ENCODE measurements at places on chromosomes 6 and 20.
A peak's percentile ranks its signal among the peaks of the same experiment; 100 is the strongest.

DNA sequence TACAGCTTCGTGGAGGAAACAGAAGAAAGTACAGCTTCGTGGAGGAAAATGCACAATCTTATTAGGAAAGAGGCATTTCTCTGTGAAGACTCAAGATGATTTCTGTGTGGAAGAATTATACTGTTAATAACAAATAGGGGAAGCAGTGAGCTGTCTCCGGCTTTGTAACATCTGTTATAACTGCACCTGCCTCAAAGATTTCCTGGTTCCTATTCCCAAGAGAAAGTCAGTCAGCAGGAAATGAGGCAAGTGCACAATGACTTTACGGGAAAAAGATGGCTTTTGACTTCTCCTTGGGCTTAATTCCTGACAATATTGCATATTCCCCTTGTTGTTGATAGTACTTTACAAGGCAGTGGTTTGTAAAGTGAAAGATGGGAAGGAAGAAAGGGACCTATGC lies 538.5 kb downstream of the BMP2 start:
- no peak for DNase-seq

- no peak for DNase-seq
Measured at GRCh38 chr6:18031189-18031588, 43.8 kb upstream of the KIF13A start.

DNA sequence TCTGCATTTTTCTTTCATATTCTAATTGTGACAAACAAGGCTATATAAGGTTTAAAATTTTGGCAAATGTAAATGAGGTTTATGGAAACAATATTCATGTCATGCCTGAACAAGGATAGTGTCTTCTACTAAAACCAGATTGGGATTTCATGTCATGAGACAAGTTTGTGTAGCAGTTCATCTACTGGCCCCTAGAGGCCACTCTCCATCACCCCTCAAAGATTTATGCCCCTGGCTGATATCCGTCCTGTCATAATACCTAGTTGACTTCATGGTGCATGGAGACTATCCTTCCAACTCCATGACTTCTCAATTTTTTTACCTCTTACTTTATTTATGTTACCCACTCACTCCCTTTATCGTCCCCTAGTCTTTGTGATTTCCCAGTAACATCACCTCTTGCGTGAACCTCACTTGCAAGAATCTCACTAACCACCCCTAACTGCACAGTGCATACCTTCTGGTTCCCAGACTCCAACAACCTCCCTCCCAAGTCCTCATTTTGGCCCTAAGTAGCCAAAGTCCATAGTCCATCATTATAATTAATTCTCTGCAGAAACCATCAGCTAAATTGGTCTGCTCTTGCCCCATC lies 179.8 kb downstream of the TASP1 start:
- peak; percentile 48 for DNase-seq

DNA sequence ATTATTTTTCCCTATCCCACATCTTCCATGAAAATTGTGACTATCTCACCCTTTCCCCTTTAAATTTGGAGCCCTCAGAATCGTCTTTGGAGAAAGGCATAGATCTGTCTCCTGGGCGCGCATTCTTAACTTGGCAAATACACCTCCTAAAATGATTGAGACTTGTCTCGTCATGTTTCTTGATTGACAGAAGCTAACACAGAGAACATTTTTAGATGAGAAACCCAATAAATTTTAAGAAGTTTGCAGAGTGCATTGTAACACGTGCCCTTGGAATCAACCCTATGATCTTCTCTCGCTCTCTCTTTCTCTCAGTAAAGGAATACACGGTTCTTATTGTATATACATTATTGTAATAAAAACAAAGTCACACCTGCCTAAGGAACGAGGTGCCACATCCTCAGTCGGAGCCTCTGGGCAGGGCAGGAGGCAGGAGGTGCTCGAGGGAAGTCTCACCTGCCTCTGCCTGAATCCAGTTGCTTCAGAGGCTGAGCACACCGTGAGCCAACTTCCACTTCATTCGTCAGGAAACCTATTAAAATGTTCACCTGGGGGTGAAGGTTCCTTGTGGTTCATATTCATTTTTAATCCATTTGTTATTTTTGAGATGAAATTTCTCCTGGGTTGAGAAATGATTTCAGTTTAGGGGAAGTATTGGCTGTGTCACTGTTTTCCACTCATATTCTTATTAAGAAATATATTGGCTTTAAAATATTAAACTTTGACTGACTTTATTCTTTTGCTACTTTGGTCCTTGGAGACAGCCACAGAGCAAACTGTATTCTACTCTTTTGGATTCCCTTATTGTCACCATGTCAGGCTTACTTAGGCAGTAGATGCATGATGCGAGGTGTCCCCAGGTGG lies 90.5 kb upstream of the THBS2 start:
- no peak for DNase-seq

DNA sequence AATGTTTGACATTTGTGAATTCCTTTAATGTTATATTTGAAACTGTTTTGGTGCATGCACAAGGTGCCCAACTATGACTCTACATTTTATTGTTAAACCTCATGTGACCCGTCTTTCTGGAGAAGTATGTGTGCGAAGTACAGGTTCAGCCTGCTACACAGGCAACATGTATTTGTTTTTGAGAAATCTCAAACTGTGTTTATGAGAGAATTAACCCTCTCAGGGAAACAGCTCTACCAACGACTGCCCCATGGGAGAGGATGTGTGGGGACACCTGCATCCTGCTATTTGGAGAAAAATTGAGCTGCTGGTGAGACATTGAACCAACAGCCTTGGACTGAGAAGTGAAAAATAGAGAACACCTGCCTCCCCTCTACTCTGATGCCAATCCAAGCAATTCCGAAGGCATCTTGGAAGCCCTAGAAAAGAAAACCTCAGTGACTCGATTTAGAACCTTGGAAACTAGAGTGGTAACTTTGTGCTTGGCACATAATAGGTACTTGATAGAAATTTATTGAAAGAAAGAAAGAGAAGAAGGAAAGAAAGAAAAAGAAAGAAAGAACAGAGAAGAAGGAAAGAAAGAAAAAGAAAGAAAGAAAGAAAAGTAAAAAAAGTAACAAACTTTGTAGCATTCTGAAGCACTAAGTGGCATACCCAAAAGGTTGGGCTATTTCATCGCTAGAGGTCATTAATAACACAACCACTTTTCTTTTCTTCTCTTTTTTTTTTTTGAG lies 2.9 kb upstream of the AKAP12 start:
- DNase-seq = no peak

DNA sequence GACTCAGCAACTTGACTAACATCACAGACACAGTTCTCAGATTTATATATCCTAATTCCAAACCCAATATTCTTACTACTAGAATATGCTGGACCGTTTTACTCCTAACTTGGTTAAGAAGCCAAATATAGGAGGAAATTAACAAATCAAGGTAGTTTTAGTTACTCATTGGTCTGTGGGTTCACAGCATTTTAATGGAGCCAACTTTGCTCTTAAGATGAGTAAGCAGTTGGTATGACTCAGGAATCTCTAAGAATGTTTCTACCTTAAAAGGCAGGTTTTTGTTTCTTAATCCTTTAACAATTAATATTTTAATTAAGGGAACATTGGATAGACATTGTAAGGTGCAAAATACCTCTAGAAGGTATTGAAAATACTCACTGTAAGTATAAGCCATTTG lies 31.6 kb downstream of the OPRM1 start:
- DNase-seq = no peak

GRCh38 chr6:99501762-99502161 lies 13.5 kb downstream of the USP45 start:
- no peak for DNase-seq

- DNase-seq = no peak
Measured at GRCh38 chr6:39090036-39090435, 24.9 kb downstream of the SAYSD1 start.

GRCh38 chr6:144075875-144076274 lies 19.5 kb downstream of the SF3B5 start:
- no peak for DNase-seq

DNA sequence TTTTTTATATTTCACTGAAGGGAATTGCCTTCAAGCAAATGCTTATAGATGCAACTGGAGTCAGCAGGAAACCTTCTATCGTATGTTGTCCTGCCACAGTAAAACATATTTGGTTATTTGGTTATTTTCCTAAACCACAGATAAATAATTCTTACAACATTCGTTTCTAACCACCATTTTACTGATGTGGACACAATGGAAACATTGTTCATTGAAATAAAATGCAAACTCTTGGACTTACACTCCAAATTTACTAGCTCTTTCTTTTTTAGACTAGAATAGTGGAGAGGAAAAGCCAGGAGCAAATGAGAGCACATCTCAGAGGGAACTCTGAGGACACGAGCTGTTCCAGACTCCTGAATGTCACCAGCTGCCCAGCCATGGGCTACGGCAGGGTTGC lies 114.8 kb downstream of the RPS12 start:
- DNase-seq = no peak

DNA sequence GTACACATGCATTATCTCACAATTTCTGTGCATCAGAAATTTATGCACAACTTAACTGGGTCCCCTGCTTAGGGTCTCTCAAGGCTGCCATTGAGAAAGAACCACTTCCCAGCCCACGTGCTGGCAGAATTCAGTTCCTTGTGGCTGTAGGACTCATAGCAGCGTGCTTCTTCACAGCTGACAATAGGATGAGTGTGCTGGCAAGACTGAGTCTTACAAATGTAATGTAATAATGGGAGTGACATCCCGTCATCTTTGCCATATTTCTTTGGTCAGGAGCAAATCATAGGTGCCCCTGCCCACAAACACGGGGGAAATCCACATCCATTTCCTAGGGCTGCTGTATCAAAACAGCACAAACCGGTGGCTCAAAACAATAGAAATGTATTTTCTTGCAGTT lies 77.4 kb downstream of the FIG4 start:
- no peak for DNase-seq

- no peak for DNase-seq
Measured at GRCh38 chr20:43899274-43900120, 15.2 kb upstream of the TOX2 start.

GRCh38 chr6:32589596-32590449 lies at the start of gene HLA-DRB1:
TSS of gene HLA-DRB1 (minus strand) at chr6:32589848. CDS start at chr6:32589742, 106 bp downstream.
- DNase-seq = peak; percentile 14

DNA sequence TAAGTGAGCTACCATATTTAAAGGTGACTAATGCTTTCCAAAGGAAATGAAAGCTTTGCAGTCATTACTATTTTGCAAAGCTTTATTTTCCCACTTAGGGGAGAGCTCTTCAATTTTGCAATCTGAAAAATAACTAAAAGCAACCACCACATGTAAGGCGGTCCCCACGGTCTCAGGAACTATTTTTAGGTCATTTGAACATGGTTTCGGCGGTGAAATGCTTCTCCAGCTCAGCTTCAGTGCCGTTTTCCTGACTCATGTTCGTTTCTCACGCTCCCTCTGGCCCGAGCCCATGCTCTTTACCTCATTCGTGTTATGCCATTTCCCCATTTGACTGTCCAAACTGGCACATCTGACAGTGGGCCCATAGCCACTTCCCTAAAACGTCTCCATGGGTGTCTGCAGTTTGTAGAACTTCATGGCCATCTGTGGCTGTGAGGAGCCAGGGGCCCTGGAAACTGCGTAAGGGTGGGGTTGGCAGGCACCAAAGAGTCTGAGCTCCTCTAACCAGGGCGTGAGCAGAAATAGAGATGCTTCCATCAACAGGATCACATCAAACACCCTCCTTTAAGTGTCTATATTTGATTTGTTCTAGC lies 46.5 kb downstream of the ADTRP start:
- DNase-seq = no peak

- peak; percentile 53 for DNase-seq
Measured at GRCh38 chr6:158816803-158817727, 2.1 kb downstream of the EZR start.

DNA sequence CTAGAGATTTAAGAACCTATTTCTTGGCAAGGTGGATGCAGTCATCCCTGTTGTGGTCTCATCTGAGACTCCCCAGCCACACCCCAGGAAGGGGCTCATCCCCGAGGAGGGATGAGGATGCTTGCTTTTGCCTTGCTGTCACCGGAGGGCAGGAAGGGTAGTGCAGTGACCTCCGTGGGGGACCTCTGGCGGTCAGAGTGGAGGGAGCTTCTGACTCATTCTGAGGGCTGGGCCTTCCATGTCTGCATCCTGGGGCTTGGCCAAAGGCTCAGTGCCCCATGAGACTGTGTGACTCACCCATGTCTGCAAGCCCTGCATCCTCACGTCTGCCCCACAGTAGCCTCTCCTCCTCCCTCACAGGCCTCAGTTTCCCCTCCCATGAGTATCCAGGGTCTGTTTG lies 38.7 kb downstream of the UQCC2 start:
- DNase-seq = peak; percentile 70

DNA sequence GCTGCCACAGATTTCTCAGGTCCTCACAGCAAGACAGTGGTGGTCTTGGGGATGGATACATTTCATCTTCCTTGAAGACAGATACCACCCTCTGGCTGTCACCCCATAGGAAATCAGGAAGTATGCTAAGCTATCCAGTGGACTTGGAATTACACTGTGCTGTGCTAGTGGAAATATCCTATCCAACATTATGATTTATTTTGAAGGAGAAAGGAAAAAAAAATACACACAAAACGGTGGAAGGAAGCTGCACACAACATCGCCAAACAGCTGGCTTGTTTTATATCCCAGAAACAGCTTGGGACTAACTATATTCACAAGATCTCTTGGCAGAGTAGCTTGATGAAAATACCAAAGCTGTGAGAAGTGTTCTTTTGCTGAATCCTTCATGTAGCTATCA lies 257.6 kb downstream of the LAMA2 start:
- DNase-seq = no peak

DNA sequence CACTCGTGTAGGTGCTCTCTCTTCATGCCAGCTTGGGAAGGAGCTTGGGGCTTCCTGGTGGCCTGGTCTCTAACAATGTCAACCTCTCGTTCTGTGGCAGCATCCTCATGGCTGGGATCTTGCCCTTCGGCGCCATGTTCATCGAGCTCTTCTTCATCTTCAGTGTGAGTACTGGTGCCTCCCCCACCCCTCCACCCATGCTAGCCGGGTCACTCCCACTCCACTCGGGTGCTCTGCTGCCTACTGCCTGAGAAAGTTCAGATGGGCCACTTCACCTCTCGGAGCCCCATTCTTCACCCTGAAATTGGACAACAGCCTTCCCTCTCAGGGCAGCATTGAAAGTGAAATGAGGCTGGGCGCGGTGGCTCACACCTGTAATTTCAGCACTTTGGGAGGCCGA lies 48.8 kb downstream of the TM9SF4 start:
- DNase-seq = no peak

DNA sequence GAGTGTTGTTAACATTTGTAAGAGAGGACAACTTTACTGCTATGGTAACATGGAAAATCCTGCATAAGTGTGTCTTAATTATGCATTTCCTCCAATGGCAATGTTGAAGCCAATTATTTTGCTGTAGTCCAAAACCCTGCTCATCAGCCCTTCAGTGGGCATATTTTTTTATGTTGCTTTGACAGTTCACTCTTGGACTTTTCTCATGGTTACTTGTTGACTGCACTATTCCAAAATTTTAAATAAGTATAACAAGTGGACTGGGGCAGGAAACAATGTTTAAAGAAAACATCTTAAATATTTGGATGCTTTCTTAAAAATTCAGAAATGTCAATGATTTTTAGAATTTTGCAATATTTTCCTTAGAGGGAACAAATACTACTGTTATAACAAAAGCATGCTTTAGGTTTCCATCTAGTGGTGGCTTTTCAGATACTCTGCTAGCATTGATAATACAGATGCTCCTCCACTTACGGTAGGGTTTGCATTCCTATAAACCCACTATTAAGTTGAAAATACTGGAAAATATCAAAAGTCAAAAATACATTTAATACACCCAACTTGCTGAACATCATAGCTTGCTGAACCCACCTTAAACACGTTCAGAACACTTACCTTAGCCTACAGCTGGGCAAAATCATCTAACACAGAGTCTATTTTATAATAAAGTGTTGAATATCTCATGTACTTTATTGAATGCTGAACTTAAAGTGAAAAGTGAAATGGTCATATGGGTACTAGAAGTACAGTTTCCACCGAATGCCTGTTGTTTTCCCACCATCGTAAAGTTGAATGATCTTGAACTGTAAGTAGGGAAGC lies 86.4 kb downstream of the ADGRG6 start:
- DNase-seq = no peak

Data from HuH-7 (cell line).